ENCODE measurements at places on chromosomes 12 and 14. TPM values are rescaled to one million over a fixed set of nuclear protein-coding genes. Genes with fewer than 3 reads are reported as not detected.

DNA sequence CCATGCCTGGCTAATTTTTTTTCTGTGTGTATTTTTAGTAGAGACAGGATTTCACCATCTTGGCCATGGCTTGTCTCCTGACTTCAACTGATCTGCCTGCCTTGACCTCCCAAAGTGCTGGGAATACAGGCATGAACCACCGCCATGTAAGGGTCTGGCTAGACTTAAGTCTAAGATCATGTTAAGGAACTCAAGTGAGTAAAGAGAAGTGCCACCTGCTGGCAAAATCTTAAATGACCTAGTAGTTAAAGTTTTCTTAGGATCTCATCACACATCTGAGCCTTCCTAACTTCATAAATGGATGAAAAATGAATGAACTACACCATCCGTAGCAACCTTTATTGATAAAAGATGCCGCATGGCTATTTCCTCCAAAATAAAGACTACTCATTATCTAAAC is 1.7 kb upstream of the C12orf56 start:
- H3K4me1 ChIP-seq, result peaks cover 10% of the 10 kb centered on the region
- no peak overlapping the region for H3K4me3 ChIP-seq
- no peaks in the 10 kb centered on the region for H3K27me3 ChIP-seq

GRCh38 chr14:92653162-92653651 is 95.2 kb downstream of the LGMN start:
- H3K27ac ChIP-seq, result no peak overlapping the region
- no peaks in the 10 kb centered on the region for H3K36me3 ChIP-seq

Gene KRT73
- not detected for total RNA-seq

DNA sequence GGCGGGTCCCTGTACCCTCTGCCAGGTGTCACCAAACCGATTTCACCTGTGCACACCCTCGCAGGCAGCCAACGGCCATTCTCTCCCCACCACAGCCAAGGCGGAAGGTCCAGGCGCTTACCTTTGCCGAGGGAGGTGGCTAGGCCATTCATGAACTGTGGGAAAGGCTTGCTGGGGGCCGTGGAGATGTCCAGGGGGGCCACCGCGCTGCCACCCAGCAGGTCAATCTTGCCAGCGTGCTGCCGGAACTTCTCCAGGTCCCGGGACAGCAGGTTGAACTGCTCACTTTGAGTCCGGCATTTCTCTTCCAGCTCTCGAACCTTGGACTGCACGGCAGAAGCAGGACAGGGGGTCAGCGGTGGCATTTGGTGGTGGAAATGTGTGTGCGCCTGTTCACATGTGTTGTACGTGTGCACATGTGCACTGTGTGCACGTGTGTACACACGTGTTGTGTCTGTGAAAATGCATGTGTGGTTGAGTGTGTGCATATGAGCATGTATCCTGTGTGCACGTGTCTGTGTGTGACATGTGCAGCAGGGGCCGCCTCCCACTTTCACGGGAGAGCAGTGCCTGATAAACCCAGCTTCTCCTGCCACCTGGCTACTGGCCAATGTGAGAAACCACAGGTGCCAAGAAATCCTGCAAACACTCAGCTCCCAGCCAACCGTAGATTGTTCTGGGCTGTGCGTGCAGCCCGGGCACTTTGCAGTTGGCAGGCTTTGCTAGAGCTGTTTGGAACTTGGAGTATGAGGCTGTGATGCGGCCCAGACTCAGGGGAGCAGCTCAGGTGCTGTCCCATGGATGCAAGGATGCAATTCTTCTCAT is 118.9 kb downstream of the PIWIL1 start:
- H3K27me3 ChIP-seq, result no peaks in the 10 kb centered on the region
- DNase-seq, result peak; percentile 78
- no peak overlapping the region for H3K4me3 ChIP-seq
- no peaks in the 10 kb centered on the region for H3K36me3 ChIP-seq

DNA sequence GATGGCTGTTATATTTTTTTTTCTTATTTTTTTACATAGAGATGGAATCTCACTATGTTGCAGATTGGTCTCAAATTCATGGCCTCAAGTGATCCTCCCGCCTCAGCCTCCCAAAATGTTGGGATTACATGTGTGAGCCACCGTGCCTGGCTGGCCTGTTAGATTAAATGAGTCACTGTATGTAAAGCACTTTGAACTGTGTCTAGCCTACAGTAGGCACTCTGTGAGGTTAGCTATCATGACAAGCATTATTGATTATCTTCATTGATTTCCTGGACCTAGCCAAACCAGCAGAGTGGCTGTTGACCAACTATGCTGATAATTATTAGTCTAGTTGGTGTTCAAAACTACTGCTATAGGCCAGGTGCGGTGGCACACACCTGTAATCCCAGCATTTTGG is 42.6 kb downstream of the ARF6 start:
- H3K4me3 ChIP-seq, result no peak overlapping the region
- no peak overlapping the region for H3K27ac ChIP-seq
- no peaks in the 10 kb centered on the region for H3K36me3 ChIP-seq
- no peak for DNase-seq
- no peaks in the 10 kb centered on the region for H3K27me3 ChIP-seq

DNA sequence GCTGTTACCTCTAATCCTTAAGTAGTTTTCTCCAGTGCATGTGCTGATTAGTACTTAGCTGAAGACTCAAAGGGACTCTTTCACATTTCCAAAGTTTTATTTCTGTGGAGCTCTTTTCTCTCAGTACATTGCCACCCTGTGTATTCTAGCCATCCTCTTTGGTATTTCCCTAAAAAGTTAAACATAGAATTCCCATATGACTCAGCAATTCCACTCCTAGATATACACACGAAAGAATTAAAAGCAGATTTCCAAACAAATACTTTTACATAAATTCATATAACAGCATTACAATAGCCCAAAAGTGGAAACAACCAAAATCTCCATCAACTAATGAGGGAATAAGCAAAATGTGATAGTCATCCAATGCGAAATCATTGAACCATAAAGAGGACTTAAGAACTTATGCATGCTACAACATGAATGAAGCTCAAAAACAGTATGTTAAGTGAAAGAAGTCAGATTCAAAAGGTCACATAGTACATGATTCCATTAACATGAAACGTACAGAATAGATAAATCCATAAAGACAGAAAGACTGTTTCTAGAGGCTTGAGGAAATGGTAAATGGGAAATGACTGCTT is 9.0 kb upstream of the NOVA1 start:
- no peaks in the 10 kb centered on the region for H3K4me1 ChIP-seq
- H3K27me3 ChIP-seq, result no peaks in the 10 kb centered on the region
- no peak for DNase-seq
- no peaks in the 10 kb centered on the region for H3K36me3 ChIP-seq
- H3K4me3 ChIP-seq, result no peak overlapping the region

DNA sequence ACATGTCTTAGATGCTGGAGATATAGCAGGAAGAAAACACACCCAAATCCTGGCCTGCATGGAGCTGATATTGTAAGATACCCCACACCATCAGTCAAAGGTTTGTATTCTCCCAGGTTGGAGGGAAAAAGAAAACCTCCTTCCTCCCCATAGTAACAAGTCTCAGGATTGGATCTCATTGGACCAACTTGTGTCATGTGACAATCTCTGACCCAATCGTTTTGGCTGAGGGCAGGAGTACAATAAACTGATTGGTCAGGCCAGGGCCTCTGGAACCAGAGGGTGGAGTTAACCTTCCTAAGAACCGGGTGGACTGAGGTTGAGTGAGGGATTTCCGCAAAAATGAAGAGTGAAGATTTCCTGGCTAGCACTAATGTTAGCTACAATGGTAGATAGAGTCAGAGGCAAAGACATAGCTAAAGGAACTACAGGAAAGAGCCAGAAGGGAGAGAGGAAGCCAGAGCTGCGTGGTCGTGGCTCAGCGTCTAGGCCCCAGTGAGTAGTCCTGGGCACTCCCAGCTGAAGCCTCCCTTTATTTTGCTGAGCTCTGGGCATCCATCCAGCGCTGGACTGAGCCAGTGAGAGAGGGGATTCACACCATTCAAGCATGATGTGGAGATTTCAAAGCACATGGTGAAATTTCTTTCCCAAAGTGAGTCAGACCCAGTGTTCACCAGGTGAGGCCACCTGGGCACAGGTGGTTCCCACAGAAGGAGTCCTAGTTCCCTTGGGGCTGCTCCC is 219.9 kb downstream of the AACS start:
- no peak for DNase-seq
- no peaks in the 10 kb centered on the region for H3K4me1 ChIP-seq
- no peak overlapping the region for H3K4me3 ChIP-seq
- H3K36me3 ChIP-seq, result no peaks in the 10 kb centered on the region

Gene RILPL1
- total RNA-seq, result 4.9 TPM

- no peak overlapping the region for H3K27ac ChIP-seq
- no peak for DNase-seq
Measured at GRCh38 chr14:26528415-26529182, 69.2 kb downstream of the NOVA1 start.

DNA sequence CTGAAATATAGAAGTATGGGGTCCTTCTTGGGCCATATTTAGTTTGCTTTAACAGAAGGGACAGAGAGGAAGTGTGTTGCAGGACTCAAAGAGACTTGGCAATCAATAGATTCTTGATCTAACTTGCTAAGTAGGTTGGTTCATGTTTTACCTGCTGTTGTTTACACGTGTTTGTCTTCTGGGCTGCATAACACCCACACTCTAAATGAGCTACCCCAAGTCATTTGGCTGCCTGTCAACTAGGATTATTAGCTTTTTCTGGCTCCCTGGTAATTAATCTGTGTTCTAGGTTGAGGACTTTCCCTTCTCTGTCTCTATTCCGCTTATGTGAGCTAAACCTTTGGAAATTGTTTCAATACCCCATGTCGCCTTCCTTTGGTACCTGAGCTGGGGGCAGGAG is 10.1 kb upstream of the TBPL2 start:
- peaks cover 32% of the 10 kb centered on the region for H3K4me1 ChIP-seq
- no peak overlapping the region for H3K27ac ChIP-seq
- no peaks in the 10 kb centered on the region for H3K27me3 ChIP-seq

GRCh38 chr14:83164591-83164990 is 1630.9 kb upstream of the SEL1L start:
- no peaks in the 10 kb centered on the region for H3K27me3 ChIP-seq
- H3K36me3 ChIP-seq, result no peaks in the 10 kb centered on the region

GRCh38 chr14:22251090-22251489 is 337.9 kb downstream of the DAD1 start:
- H3K27ac ChIP-seq, result no peak overlapping the region
- no peak overlapping the region for H3K4me3 ChIP-seq
- no peaks in the 10 kb centered on the region for H3K4me1 ChIP-seq
- no peaks in the 10 kb centered on the region for H3K36me3 ChIP-seq

Gene TAMALIN
- 7.0 TPM for total RNA-seq

Gene TIGAR
- total RNA-seq, result 1.6 TPM

Gene PRKCH
- total RNA-seq, result 18.2 TPM

DNA sequence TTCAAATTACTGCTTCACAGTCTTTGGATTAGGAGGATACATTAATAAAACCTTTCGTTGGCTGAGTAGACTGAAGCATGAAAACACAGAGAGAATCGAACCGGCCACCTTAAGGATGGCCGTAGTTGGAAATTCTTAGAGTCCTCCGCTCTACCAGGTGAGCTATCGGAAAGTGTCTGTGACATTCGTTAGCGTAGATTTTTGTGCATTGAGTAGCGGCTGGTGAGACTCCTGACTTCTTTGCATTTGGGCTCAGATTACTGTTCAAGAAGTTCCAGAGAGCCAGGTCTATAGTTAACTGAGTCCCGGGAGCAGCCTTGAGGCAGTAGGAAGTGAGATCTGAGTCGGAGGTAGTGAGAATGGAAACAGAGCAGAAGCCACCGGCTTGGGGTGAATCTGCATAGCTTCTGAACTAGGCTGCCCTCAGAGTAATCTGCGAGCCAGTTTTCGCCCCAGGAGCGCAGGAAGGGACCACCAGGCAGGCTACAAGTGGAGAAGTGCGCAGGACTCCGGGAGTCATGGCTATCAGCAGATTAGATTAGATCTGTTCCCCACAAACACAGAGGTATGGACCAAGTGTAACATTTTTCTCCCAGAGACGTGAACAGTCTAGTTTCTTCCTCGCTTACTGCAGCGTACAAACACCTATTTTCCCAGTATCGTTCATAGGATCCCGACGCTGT is 11.0 kb downstream of the OR6S1 start:
- H3K4me1 ChIP-seq, result peaks cover 39% of the 10 kb centered on the region
- H3K36me3 ChIP-seq, result no peaks in the 10 kb centered on the region
- DNase-seq, result peak; percentile 48
- no peaks in the 10 kb centered on the region for H3K27me3 ChIP-seq

GRCh38 chr12:54159589-54159988 is 29.2 kb downstream of the SMUG1 start:
- no peaks in the 10 kb centered on the region for H3K27me3 ChIP-seq
- no peak for DNase-seq
- H3K4me1 ChIP-seq, result no peaks in the 10 kb centered on the region
- H3K27ac ChIP-seq, result no peak overlapping the region

DNA sequence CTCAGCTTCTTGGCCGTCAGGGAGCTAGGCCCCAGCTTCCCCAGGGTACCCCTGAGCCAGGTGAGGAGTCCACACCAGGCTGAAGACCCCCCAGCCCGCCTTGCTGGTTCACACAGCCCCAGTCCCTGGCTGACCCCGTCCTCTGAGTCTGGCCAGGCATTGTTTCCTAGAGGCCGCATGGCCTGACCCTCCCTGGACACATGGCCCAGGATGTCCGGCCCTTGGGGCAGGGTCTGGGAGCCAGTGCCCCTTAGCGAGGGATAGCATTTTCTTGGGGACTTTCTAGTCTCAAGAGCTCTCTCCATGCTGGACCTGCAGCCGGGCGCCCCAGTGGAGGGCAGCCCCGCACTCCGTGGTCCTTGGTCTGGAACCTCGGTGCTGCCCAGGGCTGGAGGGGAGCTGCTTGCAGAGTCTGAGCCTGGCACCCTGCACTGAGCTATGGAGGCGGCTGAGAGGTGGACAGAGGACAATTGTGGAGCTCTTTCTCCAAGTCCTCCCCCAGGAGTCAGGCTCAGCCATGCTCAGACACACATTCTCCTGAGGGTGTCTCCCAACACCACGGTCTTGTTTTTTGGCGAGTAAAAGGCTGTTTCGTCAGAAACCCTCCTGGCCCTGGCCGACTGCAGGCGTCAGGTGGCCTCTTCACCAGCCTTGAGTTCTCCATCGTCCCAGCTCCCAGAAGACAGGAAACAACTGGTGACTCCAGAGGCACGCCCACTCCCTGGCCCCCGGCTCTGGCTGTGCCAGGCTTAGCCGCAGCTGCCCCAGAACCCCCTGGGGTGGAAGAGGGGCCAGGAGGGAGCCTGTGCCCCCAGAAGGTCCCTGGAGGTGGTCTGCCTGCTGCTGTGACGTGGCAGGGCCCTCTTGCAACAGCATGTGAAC is 17.6 kb upstream of the CRIP2 start:
- no peaks in the 10 kb centered on the region for H3K27me3 ChIP-seq
- H3K36me3 ChIP-seq, result peaks cover 11% of the 10 kb centered on the region
- no peak overlapping the region for H3K27ac ChIP-seq
- DNase-seq, result no peak
- no peaks in the 10 kb centered on the region for H3K4me1 ChIP-seq
- no peak overlapping the region for H3K4me3 ChIP-seq

DNA sequence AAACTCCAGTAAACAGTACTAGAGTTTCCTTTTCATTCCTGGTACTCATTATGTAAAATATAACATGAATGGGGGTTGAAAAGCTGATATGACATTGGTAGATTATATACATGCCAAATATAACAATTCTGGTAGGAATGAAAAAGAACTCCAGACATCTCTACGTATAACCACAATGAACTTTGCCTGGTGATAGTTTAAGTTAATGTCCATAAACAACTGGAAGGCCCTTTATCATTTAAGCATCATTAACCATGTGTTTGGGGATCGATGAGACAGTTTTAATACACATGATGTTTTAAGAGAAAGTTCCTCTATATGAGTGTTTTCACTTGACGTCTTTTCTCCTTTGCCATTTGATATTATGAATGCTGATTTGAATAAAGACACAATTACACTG is 5.8 kb downstream of the PTGER2 start:
- H3K4me1 ChIP-seq, result peaks cover 2% of the 10 kb centered on the region
- no peaks in the 10 kb centered on the region for H3K36me3 ChIP-seq
- H3K27me3 ChIP-seq, result no peaks in the 10 kb centered on the region

Gene TMEM106C
- total RNA-seq, result 38.2 TPM

Data from body of pancreas (tissue), 4 donors.